ENCODE measurements at places on chromosomes 3 and 15.
A peak's percentile ranks its signal among the peaks of the same experiment; 100 is the strongest.

DNA sequence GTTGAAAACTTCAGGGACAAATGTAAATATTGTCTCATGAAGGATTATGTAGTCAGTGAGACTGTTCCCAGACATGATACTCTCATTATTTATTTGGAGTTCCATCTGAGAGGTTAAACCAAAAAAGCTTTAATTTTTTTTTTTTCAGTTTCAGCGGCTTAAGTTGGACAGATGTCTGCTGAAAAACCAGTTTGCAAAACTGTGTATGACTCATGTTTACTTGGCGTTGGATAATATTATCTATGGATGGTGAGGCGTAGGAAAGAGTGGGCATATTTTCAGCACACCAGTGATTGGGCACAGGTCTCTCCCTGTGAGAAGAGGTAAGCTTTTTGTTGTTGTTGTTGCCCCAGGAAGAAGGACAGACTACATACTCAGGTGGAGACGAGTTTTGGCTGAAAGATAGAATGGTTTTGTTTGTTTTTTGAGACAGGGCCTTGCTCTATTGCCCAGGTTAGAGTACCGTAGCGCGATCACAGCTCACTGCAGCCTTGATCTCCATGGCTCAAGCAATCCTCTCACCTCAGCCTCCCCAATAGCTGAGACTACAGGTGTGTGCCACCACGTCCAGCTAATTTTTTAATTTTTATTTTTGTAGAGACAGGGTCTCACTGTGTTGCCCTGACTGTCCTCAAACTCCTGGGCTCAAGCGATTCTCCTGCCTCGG is 16.4 kb upstream of the ANXA2 start:
- no peak for DNase-seq

- no peak for DNase-seq
Measured at GRCh38 chr3:45753095-45753494, 43.2 kb downstream of the SLC6A20 start.

DNA sequence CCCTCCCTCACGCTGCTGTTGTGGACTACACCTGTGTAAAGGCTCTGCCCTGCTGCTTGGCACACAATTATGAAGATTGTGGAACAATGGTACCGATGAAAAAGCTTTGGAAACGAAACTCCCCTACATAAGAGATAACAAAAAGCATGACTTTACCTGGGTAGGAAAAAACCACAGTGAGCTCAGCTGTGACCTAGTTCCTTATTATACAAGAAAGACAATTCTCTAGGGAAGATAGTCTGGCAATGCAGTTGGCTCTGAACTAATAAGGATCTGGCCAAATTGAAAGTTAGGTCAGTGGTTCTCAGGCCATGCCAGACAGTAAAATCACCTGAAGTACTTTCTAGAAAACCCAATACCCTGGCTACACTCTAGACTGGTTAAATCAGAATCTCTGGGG is 16.1 kb downstream of the CLEC3B start:
- no peak for DNase-seq

DNA sequence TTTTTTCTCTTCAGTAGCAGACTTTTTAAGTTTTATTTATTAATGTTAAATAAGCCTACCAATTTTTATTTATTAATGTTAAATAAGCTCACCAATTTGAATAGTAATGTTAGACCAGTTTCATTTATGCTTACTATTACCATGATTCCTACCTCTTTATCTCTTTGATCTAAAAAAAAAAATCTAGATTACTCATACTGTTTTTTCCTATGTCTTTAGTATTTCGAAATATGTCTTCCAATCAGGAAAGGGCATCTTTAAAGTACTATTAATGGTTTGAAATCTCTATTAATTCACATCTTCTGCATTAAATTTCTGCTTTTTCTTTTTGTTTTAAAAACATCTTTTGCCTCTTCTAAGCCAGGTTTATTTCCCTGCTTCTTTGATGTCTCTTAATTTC is 27.5 kb upstream of the MAPKBP1 start:
- DNase-seq = no peak

DNA sequence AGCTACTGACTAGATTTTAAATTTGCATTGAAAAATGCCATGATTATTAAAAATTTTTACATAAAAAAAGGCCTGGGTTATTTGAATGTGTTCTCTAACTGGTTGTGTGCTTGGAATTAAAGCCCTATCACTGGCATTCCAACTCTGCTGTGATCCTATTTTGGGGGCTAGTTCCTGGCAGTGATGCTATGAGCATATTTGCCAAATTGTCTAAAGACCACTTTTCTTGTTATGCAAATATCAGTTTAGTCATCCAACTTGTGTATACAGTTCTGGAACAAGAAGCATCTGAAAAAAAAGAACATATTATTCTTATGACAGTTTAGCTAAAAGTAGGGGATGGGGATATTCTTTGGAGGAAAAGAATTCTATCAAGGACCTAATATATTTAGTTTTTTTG is 243.4 kb upstream of the ZNF717 start:
- no peak for DNase-seq

DNA sequence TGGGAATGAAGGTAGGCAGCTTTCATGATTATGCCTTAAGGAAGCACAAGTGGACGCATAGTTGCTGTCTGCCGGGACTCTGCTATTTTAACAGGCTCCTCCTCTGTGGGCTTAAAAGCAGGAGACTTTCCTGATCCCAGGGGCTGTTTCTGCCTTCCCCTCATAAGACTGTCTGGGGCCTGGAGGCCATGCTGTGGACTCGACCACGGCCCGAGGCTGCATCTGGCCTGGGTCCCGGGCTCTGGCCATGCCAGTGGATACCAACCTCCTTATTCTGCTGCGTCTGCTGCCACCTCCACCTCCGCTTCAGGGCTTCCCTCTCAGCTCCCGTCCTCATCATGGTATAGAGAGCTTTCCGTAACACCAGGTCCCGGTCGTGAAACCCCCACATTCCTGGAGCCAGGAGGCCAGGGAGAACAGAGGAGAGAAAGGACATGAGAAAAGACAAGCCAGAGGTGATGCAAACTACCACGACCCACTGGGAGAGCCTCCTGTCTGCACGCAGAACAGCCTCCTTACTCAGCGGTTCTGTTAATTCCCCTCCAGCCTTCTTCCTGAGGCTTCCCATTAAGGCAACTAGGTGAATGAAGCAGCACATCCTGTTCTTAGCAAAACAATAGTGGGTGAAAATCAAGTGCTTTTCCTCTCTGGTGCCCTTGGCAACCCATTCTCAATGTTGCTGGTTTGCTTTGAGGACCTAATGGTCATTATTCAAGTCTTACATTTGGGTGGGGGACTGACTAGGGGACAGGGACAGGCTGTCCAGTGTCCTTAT is 200.5 kb downstream of the KLF13 start:
- no peak for DNase-seq

- DNase-seq = no peak
Measured at GRCh38 chr3:100003609-100004503, 110.4 kb downstream of the FILIP1L start.

- no peak for DNase-seq
Measured at GRCh38 chr3:139122612-139123011, 77.9 kb upstream of the PRR23C start.

- peak; percentile 46 for DNase-seq
Measured at GRCh38 chr3:46881596-46882376, 4.3 kb downstream of the PTH1R start.

DNA sequence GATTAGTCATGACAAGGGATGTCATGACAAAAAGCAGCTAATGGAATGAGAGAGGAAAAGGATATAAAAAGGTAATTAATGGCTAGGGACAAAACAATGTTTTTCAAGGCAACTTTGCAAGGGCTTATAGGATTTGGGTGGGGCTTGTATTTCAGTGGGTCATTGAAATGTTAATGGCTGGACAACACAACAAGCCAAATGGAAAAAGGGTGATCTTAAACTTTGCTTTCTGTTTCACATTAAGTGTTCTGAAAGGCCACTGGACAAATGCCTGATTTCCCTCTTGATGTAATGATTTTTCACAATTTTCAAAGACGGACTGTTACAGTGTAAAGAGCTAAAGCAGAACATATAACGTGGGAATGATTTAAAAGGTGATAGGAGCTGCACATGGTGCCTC is 345.0 kb downstream of the TUSC7 start:
- no peak for DNase-seq

GRCh38 chr3:37745921-37746320 is 115.8 kb upstream of the CTDSPL start:
- no peak for DNase-seq

DNA sequence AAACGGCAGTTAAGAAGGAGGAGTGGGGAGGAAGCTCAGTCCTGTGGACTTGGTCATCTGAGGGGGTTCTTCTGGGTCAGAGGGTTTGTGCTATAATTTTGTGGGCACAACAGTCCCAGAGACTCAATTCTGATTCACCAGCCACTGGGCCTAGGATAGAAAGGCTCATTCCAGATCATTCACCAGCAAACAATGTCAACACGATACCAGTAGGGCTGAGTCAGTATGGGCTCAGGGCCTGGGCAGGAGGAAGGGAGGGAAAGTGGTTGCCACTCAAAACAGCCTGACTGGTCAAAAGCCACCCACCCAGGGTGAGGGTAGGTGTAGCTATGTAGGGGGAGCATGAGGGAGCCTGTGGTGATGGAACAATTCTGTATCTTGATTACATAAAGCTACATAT is 86.9 kb upstream of the MEX3B start:
- no peak for DNase-seq

- DNase-seq = peak; percentile 73
Measured at GRCh38 chr3:195270079-195270816, 711 bp downstream of the XXYLT1 start.

DNA sequence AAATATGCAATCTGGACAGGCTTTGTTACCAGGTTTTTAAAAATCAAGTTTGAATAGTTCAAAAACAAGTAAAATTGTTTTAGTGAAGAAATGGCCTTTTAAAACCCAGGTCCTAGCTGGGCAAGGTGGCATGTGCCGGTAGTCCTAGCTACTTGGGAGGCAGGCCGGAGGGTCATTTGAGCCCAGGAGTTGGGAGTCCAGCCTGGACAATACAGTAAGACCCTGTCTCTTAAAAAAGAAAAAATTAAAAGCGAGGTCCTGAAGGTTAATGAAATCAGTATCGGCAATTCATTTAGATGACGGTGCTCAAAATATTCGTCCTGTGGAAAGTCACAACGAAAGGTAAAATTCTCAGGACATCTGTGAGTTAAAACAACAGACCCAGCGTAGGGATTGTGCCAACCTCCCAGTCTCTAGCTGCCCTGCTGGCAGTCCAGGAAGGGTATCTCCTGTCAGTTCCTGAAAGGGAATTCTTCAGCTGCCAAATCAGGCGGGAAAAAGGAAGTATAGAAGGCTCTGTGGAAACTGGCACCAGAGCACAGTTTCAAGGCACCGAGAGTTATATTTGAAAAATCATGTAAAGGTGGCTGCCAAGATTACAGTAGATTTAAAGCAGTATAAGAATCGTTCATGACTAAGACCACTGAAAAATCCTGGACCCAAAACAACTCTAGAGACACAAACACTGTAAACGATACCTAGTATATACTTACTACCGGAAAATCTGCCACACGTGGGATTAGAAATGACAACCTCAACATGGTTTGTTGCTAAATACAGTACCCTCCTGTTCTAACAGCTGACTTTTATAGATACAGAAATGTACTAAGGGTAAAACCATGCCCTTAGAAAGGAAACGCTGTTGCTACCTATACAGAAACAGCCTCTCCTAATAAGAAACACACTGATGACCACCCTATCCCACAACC is 1.2 kb upstream of the ABHD17C start:
- DNase-seq = no peak

DNA sequence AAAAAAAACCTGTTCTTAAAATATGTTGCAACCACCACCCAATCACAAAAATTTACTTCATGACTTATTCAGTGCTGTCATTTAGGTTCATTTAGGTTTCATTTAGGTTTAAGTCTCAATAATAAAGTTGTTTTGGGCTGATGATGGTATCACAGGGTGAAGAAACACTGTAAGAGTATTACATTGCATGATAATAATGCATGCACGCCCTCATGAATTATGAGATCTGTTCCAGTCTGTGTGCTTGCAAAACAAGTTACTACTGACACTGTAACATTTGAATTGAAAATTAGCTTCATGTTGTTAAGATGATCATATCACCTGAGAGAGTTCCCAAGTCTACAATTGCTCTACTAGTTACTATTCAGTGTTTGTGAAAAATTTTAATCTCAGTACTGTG is at the start of gene AADACL2:
TSS of gene AADACL2 (plus strand) at position 315 of the 400 bp plus-strand sequence. CDS start 109 bp downstream, outside the sequence.
- DNase-seq = no peak

- peak; percentile 59 for DNase-seq
Measured at GRCh38 chr3:150384296-150385212, 23.5 kb upstream of the TSC22D2 start.

DNA sequence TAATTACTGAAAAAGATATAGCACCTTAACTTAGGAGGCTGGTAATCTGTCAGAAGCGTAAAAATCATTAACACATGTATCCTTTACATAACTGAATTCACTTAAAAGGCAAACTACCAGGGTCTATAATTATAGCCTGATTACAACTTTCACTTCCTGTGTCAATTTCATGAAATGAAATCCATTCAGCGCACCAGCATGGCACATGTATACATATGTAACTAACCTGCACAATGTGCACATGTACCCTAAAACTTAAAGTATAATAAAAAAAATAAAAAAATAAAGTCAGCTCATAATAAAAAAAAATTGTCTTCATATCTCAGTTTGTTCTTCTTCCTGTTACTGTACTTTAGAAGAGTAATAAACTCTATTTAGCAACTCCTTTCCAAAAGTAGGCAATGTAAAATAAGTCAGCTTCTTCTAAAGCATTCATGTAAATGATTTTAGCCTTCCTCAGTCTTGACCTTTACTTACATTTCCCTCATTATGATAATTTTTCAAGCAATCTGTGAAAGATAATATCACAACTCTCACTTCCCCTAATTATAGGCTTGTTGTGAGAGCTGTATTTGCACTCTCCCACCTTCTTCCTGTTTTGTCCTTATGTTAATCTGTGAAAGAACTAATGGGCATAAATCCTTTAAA is 50.1 kb downstream of the KBTBD8 start:
- no peak for DNase-seq

DNA sequence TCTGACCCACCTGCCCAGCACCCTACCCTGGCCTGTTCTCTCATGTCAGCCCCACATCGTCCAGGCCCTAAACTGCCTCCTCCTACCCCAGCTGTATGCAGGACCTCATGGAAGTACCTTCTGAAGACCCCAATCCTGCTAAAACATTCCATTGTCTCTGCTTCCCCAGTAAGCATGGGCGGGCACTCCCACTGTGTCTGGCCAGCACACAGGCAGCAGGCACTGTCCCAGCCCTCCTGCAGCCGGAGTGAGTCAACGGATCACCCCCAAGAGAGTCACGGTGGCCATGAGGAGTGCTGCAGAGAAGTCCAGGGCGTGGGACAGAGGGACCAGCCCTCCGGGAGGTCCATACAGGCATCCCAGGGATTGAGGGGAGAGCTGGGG is 36.4 kb upstream of the SLCO2A1 start:
- DNase-seq = no peak

DNA sequence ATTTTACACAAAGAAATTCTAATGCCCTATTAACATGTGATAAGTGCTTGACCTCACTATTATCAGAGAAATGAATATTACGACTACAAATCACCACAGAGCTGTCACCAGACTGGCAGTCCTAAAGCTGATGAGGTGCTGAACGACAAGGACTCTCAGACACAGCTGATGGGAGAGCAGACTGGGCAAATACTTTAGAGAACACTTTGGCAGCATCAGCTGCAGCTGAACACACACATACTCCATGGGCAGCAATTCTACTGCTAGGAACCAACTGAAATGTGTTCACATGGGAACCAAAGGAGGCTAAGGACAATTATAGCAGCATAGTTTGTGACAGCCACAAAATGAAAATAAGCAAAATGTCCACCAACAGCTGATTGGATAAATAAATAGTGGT is 45.5 kb downstream of the SUSD5 start:
- DNase-seq = no peak

GRCh38 chr3:190883973-190884832 is 21.7 kb upstream of the GMNC start:
- DNase-seq = peak; percentile 40
